ENCODE measurements at places on chromosomes 1 and 21.
A peak's percentile ranks its signal among the peaks of the same experiment; 100 is the strongest.

- no peak for DNase-seq
Measured at GRCh38 chr1:3945916-3946840, 46.1 kb upstream of the C1orf174 start.

GRCh38 chr21:15751546-15751945 is 21.8 kb downstream of the USP25 start:
- no peak for DNase-seq

DNA sequence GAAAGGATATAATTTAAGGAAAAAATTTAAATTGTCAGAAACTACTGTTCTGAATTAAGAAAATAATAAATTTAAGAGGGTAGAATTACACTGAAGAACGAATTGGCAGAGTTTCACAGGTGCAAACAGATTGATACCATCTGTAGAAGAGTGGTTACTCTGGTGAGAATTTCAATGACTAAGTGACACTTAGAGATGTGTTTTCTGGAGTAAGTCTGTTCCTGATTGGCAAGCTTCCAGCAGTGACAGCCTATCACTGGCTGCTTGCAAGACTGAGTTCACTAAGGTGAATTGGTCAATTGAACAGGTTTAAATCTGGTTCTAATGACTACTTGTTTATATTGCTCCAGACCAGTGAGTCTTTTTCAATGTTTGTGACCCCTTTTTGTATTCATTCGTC is 838.2 kb upstream of the RGS18 start:
- no peak for DNase-seq

GRCh38 chr1:158806916-158807536 is 24.1 kb upstream of the MNDA start:
- DNase-seq, result no peak

GRCh38 chr1:164562511-164562910 is 3.5 kb downstream of the PBX1 start:
- no peak for DNase-seq

DNA sequence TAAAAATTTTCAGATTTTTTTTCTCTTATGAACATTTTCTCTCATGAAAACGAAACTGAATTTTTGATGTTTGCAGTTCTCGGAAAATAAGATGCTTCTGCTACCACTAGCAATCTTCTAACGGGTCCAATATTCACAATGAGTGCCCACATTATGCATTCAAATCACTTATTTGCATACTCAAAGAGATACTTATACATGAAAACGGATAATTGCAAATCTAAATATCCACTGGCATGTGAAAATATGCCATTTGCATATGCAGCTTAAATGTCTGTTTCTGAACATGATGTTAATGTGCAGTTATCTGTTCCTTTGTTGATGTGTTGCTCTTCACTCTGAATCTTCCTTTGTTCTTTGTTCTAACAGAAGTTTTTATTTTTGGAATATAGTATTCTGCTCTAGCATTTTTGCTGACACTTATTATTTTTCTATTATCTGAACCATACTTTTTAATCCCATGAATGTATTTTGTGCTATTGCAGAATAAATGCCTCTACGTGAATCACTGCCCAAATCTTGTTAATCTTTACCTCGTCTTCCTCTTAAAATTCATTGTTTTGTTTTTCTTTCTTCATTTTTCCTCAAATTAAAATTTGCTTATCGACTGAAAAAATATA is 259.4 kb upstream of the BRINP3 start:
- DNase-seq, result no peak

DNA sequence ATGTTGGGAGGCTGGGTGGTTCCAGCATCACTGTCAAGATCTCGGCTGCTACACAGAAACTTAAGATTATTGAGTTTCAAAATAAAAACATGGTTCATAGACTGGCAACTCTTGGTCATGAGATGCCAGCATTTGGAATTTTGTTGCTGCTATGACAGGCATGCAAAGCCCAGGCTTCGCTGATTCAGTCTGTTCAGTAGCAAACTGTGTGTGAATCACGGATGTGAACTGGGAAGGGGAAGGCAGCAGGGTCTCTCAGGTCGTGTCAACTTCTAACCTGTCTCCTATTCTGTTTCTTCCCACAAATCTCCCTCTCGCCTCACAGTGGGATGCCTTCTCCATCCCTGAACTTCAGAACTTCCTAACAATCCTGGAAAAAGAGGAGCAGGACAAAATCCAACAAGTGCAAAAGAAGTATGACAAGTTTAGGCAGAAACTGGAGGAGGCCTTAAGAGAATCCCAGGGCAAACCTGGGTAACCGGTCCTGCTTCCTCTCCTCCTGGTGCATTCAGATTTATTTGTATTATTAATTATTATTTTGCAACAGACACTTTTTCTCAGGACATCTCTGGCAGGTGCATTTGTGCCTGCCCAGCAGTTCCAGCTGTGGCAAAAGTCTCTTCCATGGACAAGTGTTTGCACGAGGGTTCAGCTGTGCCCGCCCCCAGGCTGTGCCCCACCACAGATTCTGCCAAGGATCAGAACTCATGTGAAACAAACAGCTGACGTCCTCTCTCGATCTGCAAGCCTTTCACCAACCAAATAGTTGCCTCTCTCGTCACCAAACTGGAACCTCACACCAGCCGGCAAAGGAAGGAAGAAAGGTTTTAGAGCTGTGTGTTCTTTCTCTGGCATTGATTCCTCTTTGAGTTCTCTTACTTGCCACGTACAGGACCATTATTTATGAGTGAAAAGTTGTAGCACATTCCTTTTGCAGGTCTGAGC is 25.5 kb downstream of the EIF2D start:
- no peak for DNase-seq

GRCh38 chr1:31949862-31950261 is 11.7 kb upstream of the PTP4A2 start:
- no peak for DNase-seq

DNA sequence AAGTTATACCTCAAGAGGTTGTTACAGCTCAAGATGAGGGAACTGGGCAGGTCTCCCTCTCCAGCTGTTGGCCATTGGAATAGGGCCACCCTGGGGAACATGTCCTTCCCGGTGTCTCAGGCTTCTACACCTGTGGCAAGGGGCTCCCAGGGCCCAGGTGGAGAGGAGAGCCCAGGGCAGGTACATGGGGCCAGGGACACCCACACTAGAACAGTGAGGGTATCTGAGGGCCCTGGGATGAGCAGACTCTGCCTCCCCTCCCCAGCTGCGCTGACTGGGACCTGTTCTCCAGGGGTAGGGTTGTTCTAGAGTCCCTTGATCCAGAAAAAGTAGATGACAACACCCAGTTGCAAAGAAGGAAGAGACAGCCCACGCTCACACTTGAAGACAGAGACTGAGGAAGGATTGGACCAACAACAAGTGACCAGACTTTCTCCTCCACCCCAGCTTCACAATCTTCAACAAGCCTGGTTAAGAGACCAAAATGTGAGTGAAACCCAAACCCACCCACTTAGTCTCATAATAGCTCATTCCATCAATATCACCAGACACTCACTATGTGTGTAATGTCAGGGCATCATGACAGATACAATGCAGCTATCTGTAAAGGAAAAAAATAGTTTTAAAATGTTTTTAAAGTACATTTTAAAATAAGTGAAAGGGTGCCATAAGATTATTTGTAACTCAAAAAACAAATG is 439.3 kb downstream of the NPHP4 start:
- no peak for DNase-seq

GRCh38 chr1:3678361-3679097 is 26.2 kb downstream of the TP73 start:
- no peak for DNase-seq

- no peak for DNase-seq
Measured at GRCh38 chr1:47332779-47333577, 612 bp upstream of the CMPK1 start.

DNA sequence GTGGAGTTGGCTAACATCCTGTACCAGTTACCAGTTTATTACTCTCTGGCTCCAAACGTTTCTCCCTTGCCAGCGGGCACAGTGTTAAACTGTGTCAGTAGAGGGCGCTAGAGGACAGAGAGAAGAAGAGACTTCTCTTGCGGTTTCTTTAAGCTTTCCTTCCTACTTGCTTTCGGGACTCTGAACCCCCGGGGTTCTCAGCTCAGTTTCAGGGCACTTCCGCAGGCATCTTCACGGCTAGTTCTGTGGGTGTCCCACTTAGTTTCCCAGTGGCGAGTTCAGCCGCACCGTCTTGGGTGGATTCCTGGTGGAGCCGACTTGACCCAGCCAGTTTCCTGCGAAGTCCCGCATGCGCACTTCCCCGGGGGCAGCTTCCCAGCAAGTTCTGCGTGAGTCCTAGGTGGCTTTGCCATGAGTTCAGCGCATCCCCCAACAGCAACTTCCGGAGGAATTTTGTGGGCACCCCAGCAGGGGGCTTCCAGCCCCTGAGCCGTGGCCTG is 37.9 kb upstream of the BTG2 start:
- DNase-seq, result peak; percentile 64

GRCh38 chr1:8006037-8006963 is 19.8 kb downstream of the ERRFI1 start:
- no peak for DNase-seq

- DNase-seq, result no peak
Measured at GRCh38 chr1:159953536-159954515, at the start of gene SLAMF9. Gene SLAMF9, minus strand, starts transcription at chr1:159954237. Its CDS starts 100 bp downstream, at chr1:159954137.

- DNase-seq, result no peak
Measured at GRCh38 chr21:26534517-26534916, 38.6 kb downstream of the CYYR1 start.

- DNase-seq, result no peak
Measured at GRCh38 chr1:27355683-27356082, 11.1 kb downstream of the MAP3K6 start.

GRCh38 chr1:160418483-160418882 is 18.1 kb downstream of the VANGL2 start:
- no peak for DNase-seq
